ENCODE measurements at places on chromosomes 6 and 20.

DNA sequence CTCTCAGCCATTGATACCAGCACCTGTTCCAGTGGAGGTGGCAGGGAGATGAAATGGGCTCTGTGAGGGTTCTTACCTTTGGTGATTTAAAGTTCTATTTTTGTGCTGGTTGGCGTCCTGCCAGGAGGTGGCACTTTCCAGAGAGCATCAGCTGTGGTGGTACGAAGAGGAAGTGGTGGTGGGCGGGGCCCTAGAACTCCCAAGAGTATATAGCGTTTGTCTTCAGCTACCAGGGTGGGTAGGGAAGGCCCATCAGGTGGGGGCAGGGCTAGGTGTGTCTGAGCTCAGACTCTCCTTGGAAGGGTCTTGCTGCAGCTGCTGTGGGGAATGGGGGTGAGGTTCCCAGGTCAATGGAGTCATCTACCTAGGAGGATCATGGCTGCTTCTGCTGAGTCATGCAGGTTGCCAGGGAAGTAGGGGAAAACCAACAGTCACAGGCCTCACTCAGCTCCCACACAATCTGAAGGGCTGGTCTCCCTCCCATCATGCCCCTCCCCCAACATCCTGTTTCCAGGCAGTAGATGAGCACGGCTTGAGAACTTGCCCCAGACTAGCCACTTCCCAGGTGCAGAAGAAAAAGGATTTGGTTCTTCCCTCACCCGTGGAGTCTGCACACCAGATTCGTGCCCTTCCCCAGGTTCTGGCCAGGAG, 46.6 kb downstream of the MOXD1 start:
- no peak for DNase-seq

GRCh38 chr6:163062790-163063189, 335.0 kb downstream of the PACRG start:
- no peak for DNase-seq

DNA sequence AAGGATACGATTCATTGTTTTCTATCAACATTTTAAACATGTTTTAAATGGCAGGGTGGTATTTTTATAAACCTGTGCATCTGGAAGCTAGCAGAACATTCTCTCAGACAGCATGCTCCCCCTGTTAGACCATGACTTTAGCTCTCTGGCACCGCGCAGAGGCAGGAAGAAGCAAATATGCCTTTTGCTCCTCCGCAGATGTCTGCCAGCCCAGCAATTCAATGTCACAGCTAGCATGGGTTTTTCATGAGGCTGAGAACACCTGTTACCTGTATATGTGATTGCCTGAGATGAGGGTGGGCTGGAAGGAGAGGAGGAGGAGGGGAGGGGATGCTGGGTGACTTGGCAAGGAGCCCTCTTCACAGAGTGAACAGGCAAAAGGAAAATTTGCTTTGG, 6.7 kb downstream of the MTCH1 start:
- DNase-seq, result peak; percentile 22

GRCh38 chr20:16491294-16491905, 81.8 kb downstream of the KIF16B start:
- no peak for DNase-seq

- DNase-seq, result no peak
These were observed 27.3 kb downstream of the NR2E1 start for GRCh38 chr6:108193131-108193530.

GRCh38 chr6:6697620-6698019, 109.1 kb downstream of the LY86 start:
- no peak for DNase-seq

DNA sequence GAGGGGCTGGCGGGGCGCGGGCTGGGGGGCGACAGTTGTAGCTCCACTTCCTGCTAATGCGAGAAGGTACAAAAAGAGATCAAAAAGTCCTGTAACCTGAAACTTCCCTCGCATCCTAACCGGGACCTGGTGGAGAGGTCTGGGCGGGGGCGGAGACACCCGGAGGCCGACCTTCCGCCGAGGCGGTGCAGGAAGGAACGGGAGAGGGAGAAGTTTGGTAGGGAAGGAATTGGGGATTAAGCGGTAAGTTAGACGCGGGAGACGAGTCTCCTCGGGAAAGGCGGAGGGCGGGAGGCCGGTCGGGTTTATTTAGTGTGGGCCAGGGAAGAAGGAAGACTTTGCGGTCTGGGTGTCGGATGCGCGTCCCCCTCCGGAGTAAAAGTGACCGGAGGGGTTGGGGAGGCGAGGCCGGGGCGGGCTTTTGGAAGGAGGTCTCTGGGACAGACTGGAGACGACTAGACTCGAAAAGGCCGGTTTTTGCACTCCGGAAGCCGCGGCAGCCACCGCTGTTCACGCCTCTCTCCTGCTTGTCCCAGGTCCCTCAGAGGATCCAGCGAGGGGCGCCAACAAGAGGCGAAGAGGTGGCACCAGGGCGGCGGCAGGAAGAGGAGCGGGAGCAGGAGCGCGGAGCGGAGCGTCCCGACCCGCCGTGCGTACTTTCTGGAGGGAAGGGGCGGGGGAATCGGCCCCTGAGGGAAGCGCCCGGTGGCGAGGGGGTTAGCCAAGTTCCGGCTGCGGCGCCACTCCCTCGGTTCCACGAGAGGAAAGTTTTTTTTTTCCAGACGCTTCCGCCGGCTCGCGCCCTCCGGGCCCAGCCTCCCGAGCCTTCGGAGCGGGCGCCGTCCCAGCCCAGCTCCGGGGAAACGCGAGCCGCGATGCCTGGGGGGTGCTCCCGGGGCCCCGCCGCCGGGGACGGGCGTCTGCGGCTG, 734 bp downstream of the TPBG start:
- DNase-seq, result peak; percentile 38

DNA sequence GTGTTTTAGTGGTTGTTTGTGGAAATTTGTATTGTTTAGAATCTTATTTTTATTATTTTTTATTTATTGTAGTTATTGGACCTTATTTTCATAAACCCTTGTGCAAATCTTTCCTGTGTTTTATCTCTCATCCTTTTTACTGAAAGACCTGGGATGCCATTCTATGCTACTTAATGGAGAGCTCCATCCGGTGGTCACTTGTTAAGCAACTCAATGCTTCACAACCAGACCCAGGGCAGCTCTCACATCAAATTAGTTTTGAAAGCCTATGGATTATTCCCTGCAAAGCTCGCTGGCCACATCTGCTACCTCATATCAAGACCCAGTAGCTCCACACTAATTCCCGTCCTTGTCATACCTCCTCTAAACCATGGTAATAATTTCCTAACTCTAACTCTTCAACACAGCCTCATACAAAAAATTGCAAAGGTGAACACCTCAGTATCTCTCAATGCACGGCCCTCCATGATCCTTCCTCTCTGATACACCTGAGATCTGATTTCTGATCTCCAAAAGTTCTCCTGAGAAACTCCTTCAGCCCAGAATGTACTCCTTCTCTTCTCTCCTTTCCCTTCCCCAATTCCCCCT, 296.6 kb upstream of the MANEA start:
- DNase-seq, result no peak

DNA sequence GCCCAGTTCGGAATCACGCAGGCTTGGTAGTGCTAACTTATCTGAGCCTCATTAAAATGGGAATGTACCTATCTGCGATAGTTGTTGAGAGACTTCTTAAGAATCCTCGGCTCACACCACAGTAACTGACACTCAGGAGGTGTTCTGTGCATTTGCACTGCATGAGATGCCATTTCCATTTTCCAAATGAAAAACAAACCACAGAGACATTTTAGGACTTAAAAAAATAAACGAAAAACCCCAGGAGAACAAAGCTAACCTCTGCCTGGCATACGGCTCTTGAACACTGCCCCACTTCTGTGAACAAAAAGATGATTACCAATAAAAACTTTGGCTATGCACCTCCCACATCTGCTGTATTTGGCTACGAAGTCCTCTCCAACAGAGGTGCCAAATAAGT, 37.6 kb downstream of the BEND3 start:
- DNase-seq, result no peak

DNA sequence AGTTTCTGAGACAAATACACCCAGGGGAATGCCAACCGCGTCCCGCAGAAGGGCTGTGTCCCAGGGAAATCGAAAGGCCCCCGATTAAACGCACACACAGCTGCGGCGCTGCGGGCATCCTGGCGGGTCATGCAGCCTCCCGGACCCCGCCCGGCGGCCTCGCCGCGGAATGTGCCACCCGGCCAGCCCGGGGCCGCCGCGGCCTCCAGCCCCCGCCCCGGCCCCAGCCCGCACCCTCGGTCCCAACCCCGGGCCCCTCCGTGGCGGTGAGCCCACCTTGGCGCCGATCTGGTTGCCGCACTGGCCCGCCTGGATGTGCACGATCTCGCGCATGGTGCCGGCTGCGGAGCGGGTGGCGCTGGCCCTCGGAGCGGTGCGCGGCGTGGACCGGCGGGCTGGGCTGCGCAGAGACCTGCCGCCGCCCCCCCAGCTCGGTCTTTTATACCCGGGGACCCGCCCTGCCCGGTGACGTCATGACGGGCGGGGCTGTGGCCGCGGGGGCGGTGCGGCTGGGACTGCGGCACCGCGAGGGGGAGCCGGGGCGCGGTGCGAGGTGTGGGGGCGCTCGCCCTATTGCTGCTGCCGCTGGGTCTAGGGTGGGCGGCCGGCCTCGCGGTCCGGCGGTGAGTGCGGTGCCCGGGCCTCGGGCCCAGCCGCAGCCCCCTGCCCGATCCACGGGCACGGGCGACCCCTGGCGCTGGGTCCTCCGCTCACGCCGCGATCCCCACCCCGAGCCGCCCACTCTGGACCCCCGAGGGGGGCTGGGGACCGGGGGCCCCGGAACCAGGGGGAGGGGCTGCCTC, at the start of gene TUBB2A:
Gene TUBB2A, minus strand, starts transcription at position 414 of the 803 bp plus-strand sequence. Its CDS starts 81 bp downstream, at position 333.
- peak; percentile 45 for DNase-seq

- DNase-seq, result no peak
These were observed 64.6 kb downstream of the RNF144B start for GRCh38 chr6:18451756-18452155.

DNA sequence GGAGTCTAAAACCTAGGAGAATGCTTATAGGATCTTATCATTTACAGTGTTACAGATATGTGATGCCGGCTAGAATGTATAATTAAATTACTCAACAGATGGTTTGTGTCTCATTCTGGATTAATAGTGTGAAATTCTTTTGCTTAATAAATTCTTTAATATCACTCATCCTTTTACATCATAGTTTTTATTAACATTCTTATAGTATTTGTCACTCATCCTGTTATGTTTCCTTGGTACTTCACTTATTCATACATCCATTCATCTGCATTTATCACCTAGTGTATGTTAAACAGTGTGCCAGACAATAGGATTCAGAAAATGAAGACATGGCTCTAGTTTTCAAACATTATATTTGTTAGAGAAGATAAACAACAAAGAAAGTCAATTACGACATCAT, 468.7 kb downstream of the FRK start:
- DNase-seq, result no peak

- no peak for DNase-seq
These were observed 86.1 kb upstream of the STMND1 start for GRCh38 chr6:17015551-17016381.

DNA sequence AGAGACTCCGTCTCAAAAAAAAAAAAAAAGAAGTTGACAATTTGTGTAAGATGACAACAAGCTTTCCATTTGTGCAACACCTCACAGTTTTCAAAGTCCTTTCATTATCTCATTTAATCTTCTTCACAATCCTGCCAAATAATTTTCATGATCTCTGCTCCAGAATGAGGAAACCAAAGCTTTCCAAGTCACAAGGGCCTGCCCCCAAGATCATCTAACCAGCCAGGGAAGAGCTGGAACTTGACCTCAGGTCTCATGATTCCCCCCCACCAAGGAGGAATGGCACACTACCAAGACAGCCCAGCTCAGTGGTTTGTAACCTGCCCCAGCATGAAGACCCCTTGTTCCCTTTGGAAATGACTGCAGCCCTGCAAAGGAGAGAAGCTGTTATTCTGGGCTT, 74.0 kb upstream of the PIM1 start:
- no peak for DNase-seq

DNA sequence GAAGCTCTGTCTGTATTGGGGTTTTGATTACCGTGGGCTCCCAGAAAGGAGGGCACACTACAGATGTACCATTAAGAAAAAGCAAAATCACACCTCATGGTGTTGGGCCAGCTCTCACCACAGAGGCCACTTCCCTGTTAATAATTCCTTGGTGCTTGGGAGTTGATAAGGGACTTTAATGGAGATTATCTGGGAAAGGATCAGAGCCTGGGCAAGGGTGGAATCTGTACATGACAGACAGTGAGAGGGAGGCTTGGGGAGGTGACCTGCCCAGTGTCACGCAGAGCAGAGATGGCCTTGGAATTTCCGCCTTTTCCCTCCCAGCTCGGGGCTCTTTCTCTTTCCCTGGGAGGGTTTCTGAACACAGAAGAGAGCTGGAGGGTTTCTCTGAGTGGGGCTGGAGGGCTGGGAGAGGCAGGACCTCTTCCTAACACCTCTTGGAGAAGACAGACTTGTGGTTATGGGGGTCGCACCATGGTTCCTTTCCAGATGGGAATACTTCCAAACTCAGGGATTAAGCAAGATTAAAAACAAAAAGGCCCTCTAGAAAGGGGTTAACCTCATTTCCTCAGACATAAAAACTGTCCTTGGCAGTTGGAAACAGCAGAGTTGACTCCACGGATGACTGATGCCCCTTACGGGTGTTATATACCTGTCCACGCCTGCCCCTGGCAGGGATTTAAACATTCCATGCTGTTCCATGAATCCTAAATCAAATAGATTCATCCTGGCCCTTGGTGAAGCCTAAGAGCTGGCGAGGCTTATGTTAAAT, 16.8 kb upstream of the KCNK16 start:
- no peak for DNase-seq

- DNase-seq, result no peak
These were observed 102.7 kb upstream of the TOP1 start for GRCh38 chr20:40925829-40926510.

DNA sequence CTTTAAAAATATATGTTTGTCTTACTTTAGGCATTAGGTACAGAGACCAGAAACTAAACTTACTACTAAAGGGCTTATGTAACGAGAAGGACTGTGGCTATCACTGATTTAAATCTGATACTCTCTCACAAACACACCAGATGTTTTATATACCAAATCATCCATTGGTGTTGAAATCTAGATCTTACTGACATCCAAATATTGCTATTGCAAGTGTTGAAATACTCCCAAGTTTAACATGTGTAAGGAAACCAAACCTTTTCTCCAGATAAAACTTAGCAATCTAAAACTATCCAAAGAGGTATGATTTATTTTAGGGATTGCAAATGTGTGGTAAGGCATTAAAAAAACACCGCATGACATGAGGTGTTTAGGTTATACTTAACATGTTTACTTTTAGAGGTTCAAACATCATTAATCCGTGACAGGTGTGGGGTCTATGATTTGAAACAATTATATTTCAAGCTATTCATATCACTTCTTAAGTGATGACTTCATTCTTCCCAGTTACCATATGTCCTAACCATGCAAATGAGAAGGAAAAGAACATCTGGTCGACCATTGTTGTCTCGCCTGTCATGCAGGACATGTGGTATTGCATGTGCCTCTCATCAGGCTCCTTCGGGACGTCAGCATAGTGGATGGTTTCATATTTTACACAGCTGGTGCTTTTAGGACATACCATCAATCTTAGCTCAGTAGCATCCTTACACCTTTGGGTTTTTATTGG, 168.3 kb upstream of the SPACA1 start:
- no peak for DNase-seq

All from NCI-H1092 (cell line).